ENCODE measurements at places on chromosomes 2 and 18.

- DNase-seq = no peak
These were observed 56.0 kb downstream of the UBE2E3 start for GRCh38 chr2:181036445-181036844.

DNA sequence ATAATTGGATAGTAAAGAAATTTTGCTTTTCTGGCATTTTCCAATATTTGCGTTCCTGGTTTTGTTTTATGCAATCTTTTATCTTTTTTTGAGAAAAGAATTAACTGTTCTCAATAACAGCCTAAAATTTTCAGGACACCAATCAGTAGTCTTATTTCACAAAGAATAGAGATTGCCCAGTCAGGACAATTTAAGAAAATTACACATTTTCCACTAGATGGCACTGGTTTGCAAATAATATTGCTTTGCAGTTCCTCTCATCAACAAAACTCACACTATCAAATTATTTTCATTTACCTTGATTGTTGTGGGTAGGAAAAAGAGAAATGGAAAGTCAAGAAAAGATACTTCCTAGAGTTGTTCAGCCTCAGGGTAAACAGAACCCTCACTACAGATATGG is 2.4 kb upstream of the RBM45 start:
- DNase-seq = no peak

DNA sequence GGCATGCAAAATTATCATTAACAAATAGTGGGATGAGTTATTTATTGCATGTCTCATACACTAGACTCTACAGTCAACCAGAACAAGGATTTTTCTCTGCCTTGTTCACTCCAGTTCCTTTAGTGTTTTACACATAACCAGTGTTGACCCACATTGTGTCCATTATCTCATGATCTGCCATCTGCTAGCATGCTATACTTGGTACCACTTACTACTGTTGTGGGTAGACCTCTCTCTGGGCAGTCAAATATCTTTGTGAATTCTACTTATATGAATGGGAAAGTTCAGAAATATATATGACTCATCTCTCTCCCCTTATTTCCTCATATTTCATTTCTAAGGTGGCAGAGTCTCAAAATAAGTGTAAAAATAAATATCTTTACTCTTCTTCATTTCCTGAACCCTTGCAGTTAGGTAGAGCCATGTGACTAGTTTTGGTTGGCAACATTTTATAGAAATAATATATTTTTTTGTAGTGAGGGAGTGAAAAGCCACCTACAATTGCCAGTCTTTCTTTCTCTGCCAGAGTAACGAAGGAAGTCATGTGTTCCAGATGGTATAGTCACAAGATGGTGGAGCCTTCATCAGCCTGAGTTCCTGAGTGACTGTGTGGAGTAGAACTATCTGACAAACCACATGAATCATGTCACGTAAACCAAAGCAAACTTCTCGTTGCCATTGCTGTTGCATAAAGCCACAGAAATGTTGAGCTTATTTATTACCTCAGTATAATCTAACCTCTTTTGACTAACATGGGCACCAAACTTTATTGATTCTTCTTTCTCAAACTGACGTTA is 704.0 kb downstream of the RNF144A start:
- DNase-seq = no peak

- no peak for DNase-seq
These were observed 192.8 kb downstream of the ZFP36L2 start for GRCh38 chr2:43033466-43034241.

DNA sequence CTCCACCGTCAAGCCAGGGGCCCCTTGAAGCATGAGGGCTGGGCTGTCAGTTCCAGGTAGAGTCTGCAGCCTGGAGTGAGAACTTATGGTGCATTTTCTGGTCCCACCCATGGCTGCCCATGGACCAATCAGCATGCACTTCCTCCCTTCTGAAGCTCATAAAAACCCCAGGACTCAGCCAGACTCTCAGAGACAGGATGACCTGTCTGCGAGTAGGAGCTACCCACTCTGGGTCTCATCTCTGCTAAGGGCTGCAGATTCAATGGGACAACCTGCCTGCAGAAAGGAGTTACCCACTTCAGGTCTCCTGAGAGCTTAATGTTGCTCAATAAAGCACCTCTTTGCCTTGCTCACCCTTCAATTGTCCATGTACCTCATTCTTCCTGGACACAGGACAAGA is 9.4 kb upstream of the DUSP19 start:
- DNase-seq = no peak
